ENCODE measurements at places on chromosomes 5 and 9.

DNA sequence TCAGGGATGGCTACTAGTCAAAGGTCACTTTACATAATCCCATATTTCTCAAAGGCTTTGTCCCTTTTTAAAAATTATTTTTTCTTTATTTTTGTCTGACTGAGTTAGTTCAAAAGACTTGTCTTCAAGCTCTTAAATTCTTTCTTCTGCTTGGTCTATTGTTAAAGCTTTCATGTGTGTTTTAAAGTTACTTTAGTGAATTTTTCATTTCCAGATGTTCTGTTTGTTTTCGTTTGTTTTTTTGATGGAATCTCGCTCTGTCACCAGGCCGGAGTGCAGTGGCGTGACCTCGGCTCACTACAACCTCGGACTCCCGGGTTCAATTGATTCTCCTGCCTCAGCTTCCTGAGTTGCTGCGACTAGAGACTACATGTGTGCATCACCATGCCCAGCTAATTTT is 55.0 kb upstream of the SNCAIP start:
- DNase-seq = no peak

- DNase-seq = peak; percentile 5
These were observed 58.6 kb downstream of the DIAPH1 start for GRCh38 chr5:141560151-141560550.

DNA sequence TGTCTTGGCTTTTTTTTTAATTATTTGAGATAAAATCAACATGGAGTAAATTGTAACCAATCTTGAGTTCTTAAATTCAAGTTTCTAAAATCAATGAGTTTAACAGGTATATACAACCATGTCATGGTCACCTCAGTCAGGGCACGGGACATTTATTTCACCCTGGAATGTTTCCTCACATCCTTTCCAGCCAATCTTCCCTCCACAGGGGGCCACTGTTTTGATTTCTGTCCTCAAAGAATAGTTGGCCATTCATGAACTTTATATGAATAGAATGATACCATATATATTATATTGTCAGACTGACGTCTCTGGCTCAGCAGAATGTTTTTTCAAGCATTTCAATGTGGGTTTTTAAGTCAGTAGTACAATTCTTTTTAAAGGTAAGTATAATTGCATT is 806 bp downstream of the ZNF474 start:
- peak; percentile 52 for DNase-seq

- DNase-seq = no peak
These were observed 111.9 kb upstream of the FST start for GRCh38 chr5:53368516-53368915.

DNA sequence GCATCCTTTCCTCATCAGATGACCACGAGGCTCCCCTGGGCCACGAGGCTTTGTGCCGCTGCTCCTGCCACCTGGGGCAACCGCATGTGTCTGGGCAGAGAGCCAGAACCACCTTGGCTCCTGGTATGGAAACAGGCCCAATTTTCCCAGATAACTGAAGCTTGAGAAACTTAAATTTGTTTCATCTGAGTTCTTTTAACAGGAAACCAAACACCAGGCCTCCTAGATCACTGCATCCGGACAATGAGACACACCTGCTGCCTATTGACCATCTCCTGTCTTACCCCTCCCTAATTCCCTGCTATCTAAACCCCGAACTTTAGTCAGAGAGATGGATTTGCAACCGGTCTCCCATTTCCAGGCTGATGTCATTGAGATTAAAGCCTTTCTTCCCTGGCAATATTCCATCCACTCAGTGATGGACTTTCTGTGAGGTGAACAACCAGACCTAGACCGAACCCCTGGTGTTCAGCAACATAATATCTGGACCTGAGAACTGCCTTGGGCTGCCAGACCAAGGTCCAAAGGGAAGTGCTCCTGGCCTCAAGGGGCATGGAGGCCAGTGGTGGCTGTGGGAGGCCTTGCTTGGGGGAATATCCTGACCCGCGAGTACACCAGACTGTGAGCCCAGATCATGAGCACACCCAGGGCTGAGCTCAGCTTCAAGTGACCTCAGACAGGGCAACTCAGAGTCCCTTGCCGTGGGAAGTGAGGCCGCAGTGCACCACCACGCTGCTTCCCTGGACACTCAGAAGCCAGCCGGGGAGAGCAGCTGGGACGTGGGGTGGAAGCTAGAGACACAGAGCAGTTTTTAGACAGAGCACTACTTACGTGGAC is 199.7 kb downstream of the HSPA4 start:
- DNase-seq = peak; percentile 46

GRCh38 chr9:98995059-98995671 is 51.5 kb downstream of the COL15A1 start:
- DNase-seq = peak; percentile 62

DNA sequence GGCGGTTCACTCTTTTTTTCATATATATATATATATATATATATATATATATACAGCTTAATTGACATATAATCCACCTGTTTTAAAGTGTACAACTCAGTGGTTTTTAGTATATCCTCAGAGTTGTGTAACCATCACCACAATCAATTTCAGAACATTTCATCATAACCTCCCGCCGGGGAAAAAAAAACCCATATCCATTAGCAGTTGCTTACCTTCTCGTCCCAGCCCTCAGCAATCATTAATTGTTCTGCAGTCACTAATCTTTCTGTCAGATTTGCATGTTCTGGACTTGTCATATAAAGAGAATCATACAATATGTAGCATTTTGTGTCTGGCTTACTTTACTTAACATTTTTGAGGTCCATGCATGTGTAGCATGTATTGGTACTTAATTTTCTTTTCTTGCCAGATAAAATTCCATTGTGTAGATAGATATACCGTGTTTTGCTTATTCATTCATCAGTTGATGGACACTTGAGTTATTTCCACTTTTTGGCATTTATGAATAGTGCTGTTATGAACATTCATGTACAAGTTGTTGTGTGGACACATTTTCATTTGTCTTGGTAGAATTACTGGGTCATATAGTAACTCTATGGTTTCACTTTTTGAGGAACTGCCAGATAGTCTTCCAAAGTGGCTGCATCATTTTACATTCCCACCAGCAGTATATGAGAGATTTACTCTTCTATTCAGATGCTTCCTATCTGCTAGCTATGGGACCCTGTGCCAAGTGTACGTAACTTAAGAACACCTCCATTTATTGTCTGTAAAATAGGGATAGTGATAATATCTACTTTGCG is 3.5 kb upstream of the RNF145 start:
- DNase-seq = no peak

GRCh38 chr5:88667496-88668201 is 215.3 kb downstream of the MEF2C start:
- no peak for DNase-seq

DNA sequence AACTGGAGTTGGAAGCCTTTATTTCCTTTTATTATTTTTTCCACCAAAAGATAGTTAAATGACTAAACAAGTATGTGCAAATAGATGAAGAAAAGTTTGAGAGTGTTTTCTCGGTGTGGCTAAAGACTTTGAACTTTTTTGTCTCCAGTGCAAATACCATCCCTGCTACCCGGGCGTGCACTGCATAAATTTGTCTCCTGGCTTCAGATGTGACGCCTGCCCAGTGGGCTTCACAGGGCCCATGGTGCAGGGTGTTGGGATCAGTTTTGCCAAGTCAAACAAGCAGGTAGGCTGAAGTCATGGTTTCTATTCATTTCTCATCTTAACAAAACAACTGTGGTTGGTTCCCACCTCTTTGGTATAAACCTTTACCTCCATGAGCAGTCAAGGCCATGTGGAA is 26.4 kb downstream of the THBS4 start:
- no peak for DNase-seq

DNA sequence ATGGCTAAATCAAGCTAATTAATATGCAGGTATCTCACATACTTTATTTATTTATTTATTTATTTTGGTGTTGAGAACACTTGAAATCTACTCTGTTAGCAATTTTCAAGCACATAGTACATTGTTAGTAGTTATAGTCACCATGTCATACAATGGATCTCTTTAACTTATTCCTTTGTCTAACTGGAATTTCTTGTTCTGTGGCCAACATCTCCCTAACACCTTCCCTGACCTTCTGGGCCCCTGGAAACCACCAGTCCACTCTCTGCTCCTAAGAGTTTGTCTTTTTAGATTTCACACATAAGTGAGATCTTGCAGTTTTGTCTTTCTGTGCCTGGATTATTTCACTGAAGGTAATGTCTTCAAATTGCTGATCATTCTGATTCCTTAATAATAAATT is 229.1 kb downstream of the SEMA5A start:
- no peak for DNase-seq

DNA sequence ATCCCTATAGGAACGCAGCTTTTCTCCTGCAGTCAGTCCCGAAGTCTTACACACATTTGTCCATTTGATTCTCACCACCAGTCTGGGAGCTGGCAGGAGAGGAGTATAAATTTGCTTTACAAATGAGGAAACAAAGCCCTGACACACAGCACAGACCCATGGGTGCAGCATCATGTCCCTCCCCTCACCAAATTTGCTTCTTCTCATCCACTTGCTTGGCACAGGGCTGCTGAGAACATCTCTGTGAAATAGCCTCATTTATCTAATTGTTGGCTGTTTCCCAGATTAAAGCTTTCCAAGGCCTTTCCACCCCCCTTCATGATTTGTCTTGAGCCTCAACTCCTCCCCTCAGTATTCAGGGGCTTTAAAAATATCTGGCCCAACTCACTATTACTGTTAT is 11.3 kb upstream of the ADRB2 start:
- DNase-seq = no peak

GRCh38 chr5:27403243-27403882 is 365.0 kb upstream of the CDH9 start:
- DNase-seq = no peak

DNA sequence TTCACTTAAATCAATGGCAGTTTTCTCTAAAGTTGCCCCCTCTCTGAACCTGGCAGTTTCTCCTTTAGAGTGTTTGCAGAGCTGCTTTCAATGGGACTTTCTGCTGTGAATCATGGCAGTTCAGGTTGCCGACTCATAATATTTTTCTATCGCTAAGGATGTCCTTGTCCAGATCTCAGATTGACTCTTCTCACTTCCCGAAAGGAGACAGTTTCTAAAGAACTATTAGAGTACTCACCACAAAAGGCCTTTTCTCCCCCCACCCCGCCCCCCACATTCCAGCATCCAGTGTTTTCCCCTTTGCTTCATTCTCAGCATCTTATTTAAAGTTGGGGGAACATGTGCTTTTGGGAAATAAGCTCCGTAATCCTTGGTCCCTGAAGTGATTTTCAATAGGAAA is 443.5 kb upstream of the KLF4 start:
- DNase-seq = peak; percentile 19

GRCh38 chr5:37495210-37495609 is 116.1 kb downstream of the WDR70 start:
- DNase-seq = peak; percentile 25

DNA sequence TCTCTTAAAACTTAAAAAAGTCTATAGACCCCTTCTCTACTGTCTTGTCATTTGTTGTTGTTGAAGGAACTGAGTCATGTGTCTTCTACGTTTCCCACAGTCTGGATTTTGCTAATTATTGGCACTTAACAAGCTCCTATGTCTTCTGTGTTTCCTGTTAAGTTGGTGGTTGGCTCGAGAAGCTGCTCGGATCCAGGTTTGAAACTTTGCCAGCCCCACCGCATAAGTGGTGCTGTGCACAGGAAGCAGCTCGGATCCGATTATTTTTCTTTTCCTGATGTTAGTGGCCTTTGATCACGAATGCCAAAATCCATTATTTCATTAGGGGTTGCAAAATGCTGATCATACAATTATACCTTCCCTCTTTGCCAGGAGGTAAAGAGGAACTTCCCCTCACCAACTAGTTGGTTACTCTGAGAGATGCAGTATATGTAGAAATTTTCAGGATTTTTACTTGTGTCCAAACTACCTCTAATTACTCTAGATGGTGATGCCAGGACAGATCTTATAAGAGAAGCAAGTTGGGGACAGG is 186.5 kb downstream of the NSG2 start:
- DNase-seq = peak; percentile 91

- DNase-seq = no peak
These were observed 133.1 kb upstream of the CDH12 start for GRCh38 chr5:22986281-22986680.

- no peak for DNase-seq
These were observed 146.1 kb downstream of the GAS1 start for GRCh38 chr9:86801246-86801645.

DNA sequence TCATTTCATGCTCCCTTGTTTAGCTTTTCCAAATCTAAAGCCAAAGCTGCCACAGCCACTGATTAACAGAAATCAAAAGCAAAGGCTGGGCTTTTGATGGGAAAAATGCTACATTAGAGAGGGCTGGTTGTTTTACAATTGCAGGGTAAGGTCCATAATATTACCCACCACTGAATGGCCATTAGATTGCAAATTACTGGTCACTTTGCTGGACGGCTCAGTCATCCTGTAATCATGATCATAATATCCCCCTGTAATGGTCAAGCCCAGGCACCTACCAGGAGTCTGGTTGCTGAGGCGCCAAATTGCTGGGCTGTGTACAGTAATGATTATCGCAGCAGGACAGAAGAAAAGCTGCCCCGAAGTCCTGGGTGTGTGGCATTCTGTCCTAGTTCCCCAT is 286.5 kb downstream of the ZSWIM6 start:
- DNase-seq = no peak

- DNase-seq = peak; percentile 25
These were observed 56.2 kb downstream of the DENND4C start for GRCh38 chr9:19286634-19287188.
